Airway epithelial cell (primary cell): ENCODE measurements at places on chromosomes 16 and 17. TPM values are rescaled to one million over a fixed set of nuclear protein-coding genes. Genes with fewer than 3 reads are reported as not detected.

DDX28 gene
- 6.5 and 10.6 TPM in 2 replicates for total RNA-seq

CCL8 gene
- total RNA-seq = not detected in 2 replicates

CD7 gene
- total RNA-seq = 0.14 TPM in 1 of 2 replicates, not detected in the other

SCNN1B gene
- total RNA-seq = 2.7 and 4.8 TPM in 2 replicates

SOST gene
- not detected in 2 replicates for total RNA-seq

CCL17 gene
- not detected in 2 replicates for total RNA-seq

CDH8 gene
- total RNA-seq = 0.21 TPM in 1 of 2 replicates, not detected in the other

CCT6B gene
- total RNA-seq = 0.84 and 1.2 TPM in 2 replicates

RAP1GAP2 gene
- 6.1 and 9.5 TPM in 2 replicates for total RNA-seq

HSPB9 gene
- not detected in 2 replicates for total RNA-seq

HOXB5 gene
- total RNA-seq = 0.14 and 0.28 TPM in 2 replicates
